Kidney tubule cell (primary cell): ENCODE measurements at places on chromosomes 1 and 21.
A peak's percentile ranks its signal among the peaks of the same experiment; 100 is the strongest.

GRCh38 chr1:244881552-244882280 is 17.4 kb upstream of the HNRNPU start:
- DNase-seq, result no peak

- DNase-seq, result peak; percentile 68
Observed at GRCh38 chr1:192973988-192974387, 85.2 kb downstream of the UCHL5 start.

DNA sequence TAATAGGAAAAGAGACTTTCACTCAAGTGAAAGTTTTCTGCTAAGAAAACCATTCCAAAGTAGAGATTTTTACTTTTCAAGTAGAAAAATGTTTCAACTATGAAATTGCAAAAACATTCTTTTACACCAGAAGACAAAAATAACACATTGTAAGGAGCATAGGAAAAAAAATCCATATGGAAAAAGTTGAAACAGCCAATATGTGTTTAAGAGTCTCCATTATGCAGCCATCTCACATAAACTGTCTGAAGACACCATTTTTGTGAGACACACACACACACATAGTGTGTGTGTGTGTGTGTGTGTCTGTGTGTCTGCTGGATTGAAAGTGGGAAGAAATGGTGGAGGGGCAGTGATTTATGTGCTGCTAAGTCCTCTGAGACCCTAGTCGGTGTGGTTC is 162.1 kb downstream of the HHAT start:
- DNase-seq, result no peak

- DNase-seq, result peak; percentile 36
Observed at GRCh38 chr1:153697191-153698019, 18.9 kb downstream of the NPR1 start.

DNA sequence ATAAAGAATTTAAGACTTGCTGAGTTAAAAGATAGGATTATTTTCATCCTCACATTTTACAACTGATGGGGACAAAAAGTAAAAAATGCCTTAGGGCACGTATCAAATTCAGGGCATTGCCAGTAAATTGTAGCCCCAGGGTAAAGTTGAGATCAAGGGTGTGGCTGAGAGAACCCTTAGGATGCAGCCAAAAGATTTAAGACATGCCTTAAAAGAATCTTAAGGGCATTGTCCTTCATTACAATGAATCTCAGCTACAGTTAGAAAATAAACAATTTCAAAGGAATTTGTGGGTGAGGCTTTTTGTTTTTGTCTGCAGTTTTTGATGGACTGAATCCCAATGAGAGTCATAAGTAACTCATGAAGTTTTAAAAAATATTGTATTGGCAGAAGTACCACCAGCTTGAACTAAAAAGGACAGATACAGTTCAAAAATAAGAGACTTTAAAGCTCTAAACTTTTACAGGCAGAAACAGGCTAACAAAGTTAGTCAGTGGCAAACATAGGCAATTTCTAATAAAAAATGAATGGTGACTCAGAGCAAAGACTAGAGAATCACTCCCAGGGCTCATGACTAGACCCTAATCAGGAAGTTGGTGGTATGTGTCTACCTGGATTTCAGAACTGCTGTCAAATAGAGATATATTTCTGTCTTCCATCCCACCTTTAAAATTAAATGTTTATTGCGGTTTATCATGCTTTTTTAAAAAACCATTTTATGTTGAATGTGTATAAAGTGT is 165.1 kb upstream of the SNX7 start:
- DNase-seq, result peak; percentile 12

- no peak for DNase-seq
Observed at GRCh38 chr1:31203215-31203614, 36.5 kb downstream of the NKAIN1 start.

- no peak for DNase-seq
Observed at GRCh38 chr1:153374071-153374470, 1.4 kb downstream of the S100A12 start.
